Lower lobe of right lung (tissue), 2 donors: ENCODE measurements at places on chromosomes 4 and X. TPM values are rescaled to one million over a fixed set of nuclear protein-coding genes. Genes with fewer than 3 reads are reported as not detected.

Gene CCSER1
- total RNA-seq = 8.4 TPM

Gene ZDHHC15
- 1.8 TPM for total RNA-seq

Gene SUPT20HL2
- not detected for total RNA-seq

Gene DCAF4L1
- total RNA-seq = 0.53 TPM

Gene HELQ
- total RNA-seq = 18.8 TPM

Gene F11
- 20.5 TPM for total RNA-seq

Gene UBE2A
- 50.6 TPM for total RNA-seq

Gene AKAP4
- not detected for total RNA-seq

Gene HTR2C
- not detected for total RNA-seq

Gene SLC26A1
- total RNA-seq = 1.0 TPM

Gene GASK1B
- total RNA-seq = 22.7 TPM

Gene PAGE5
- not detected for total RNA-seq

Gene WDR44
- total RNA-seq = 16.7 TPM

Gene S100P
- total RNA-seq = 16.1 TPM

Gene BRS3
- total RNA-seq = not detected

Gene PLAC8
- 115 TPM for total RNA-seq

Gene AADAT
- total RNA-seq = 4.9 TPM

Gene EREG
- total RNA-seq = 1.1 TPM
